ENCODE measurements at places on chromosomes 1 and 21. TPM values are rescaled to one million over a fixed set of nuclear protein-coding genes. Genes with fewer than 3 reads are reported as not detected.

GRCh38 chr1:160291248-160292220, 6.6 kb upstream of the PEX19 start:
- peak; percentile 53 for DNase-seq

GRCh38 chr1:200907611-200908097, 13.0 kb downstream of the INAVA start:
- DNase-seq = no peak

DNA sequence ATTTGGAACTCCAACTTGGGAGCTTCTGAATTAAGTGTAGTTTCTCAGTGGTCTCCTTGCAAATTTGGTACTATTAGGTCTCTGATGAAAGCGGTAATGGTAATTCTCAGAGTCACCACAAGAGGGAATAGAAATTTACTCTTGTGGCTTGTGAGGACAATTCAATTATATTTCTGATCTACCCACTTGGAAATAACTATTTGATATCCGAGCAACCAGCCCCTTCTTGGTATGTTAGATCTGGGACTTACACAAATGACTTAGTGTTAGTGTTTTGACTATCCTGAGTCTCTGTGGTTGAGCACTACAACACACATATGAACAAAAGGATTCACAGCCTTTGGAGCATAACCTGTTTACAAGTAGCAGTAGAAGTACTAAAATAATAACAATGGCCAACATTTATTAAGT, 68.1 kb downstream of the RPS6KA1 start:
- no peak for DNase-seq

DNA sequence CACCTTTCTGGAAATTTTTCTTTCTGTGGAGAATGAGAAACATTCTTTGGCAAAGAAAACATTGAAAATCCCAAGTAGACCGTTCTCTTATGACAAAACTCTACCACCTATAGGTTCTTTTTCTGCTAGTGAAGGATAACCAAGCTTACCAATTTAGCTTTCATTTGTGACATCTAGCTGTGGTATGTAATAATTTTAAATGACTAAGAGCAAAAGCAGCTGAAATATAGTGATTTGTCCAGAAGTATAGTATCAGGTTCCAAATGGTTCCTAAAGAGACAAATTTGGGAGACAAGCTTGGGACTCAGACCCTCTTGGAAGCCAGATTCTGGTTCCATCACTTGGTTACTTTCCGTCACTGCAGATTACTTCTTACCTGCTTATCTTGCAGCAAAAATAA, 24.4 kb downstream of the FUBP1 start:
- DNase-seq = no peak

- no peak for DNase-seq
Measured at GRCh38 chr21:40254540-40255465, 387.6 kb downstream of the PCP4 start.

DNA sequence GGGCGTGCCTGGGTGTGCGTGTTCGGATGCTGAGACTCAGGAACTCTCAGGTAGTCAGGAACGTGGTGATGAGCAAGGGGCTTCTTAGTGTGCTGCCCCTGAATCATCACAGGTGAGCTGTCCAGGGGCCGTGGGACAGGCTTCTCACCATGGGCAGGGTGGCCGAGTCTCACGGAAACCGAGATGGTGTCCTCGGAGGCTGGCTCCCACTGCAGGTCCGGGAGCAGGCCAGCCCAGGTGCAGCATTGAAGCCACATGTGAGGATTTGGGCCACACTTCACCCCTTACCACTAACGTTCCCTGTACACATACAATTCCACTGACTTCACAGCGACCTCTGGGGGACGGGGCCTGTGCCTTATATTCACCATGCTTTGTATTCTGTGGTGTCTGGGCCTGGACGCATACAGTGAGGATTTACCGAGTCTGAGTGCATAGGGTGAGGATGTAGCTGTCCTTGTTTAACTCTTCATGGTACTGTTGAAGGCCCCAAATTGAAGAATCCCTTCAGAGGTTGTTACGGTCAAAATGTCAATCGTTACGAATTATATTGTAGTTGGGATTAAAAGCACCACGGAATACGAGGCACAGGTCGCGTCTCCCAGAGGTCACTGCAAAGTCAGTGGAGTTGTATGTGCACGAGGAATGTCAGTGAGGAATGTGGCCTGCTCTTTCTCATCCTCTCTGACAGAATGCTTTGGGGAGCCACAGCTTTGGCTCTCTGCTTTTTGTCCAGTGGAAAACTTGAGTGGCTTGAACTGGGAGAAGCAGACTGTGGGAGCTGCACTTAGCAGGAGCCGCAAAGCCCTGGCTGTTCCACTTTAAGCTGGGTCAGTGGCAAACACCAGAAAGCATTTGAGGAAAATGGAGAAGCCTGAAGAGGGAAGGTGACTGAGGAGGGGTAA, 95.3 kb downstream of the MTR start:
- DNase-seq = peak; percentile 27

MAP3K7CL gene
- total RNA-seq = 2.3 TPM

GRIK1 gene
- total RNA-seq = not detected

STUM gene
- 1.5 TPM for total RNA-seq

TTC24 gene
- not detected for total RNA-seq

CR1 gene
- 4.0 TPM for total RNA-seq

BRWD1 gene
- 32.0 TPM for total RNA-seq
